CD4-positive, alpha-beta T cell treated with Interleukin-10 for 1 hour (primary cell): ENCODE measurements at places on chromosomes 13 and 19.

- no peak for DNase-seq
Observed at GRCh38 chr13:28743020-28743419, 24.2 kb upstream of the SLC46A3 start.

- no peak for DNase-seq
Observed at GRCh38 chr19:2997720-2998119, 20.4 kb downstream of the TLE6 start.

- no peak for DNase-seq
Observed at GRCh38 chr19:7224209-7224686, 70.0 kb downstream of the INSR start.

DNA sequence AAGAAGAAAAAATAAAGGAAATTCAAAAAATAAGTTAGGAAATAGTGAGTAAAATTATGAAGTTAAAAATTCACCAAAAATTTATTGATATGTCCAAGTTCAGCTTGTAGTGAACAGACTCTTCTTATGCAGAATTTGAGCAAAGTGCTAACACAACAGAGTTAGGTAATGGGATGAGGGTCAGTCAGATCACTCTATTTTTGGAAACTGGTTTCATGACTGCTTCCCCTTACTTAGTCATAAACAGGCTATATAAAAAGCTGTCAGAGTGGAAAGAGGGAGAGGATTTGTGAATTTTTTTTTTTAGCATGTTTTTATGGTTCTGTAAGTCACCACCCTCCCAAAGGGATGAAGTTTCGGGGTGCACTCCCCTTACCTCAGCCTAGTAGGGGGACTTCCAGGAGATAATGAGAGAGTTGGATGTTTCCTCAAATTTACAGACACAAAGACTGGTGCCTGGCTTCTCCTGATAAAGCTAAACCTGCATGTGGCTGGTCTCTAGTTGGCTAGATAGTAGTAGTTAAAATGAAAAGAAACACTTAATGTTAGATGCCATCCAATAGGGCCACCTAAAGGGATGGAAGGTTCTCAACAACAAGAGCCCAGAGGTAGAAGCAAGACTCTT lies 4.5 kb downstream of the CPB2 start:
- no peak for DNase-seq

DNA sequence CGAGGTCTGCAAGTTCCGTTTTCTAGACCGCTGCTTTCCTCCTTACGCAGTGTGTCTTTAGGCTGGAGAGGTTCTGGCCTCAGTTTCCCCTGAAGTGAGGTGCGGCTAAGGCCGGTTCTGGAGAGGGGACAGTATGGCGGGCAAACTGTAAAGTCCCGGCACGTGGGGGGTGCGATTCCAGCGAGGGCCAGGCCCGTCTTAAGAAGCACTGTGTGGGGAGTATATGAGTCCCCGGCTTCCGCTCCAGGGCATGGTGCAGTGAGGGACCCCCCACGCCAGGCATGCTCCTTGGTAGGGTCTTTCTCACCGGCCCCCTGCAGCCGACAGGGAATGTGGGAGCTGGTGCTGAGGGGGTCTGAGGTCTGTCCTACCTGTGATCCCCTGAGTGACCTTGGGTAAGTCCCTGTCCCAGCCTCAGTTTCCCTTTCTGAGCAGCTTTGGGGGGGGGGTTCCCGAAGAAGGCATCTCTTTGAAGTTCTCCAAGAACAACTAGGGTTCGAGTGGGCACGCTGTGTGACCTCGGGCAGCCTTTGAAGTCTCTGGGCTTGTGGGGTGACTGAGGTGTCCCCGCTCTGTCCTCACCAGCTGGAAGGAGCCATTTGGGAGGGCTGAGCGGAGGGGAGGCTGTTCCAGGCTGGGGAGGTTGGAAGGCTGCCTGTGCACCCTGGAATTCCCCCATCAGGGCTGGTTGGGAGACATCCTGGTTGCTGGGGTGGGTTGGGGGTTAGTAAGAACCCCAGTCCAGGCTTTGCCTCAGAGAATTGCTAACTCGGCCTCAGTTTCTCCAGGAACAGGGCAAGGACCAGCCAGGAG lies 1.5 kb downstream of the NFIC start:
- DNase-seq, result no peak

DNA sequence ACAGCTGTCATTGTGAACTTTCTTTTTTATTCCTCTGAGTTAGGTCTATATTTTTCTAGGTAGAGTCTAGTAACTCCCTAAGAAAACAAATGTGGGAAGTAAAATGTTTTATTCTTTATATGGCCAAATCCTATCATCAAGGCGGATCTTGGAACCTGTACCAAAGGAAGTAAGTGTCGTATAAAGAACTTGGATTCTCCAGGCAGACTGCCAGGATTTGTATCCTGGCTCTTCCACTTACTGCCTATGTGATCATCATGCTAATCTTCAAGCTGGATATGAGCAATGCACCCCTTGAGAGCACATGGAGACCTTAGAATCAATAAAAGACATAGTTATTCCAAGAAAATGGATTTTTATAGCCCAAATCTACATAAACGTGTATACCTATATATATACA lies 286.5 kb downstream of the PCDH17 start:
- DNase-seq, result no peak

DNA sequence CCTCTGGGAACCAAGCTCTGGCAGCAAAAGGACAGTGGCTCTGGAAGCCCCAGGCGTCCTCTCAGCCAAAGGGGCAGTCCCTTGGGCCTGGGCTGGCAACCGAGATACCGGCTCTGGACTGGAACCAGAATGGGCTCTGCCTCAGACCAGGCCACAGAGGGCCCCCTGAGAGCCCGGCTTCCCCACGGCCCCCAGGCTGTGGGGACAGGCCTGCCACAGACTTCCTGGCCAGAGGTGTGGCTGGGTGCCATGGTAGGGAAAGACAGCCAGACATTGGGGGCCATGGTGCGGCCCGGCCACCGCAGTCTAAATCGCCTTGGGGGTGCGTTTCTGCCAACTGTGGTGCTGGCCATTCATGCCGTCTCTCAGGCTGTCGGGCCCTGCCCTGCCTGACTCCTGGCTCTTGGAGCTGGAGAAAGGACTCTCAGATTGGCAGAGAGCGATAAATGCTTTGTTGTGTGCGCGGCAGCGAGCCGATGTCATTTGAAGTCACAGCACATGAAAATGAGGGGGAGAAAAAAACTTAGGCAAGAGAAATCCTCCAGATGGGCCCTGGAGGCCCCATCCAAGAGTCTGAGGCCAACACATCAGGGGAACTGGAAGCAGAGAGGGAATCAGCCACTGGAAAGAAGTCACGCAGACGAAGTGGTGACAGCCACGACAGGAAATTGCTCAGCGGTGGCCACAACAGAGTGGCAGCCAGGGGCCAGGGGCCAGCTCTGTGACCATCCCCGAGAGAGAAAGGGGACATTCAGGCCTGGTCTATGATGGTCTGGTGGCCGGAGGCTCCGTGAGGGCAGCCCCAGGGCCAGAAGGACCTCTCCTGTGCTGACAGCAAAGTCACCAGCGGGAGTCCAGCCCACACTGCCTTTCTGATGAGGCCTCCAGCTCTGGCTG lies 26.5 kb downstream of the SH3GL1 start:
- no peak for DNase-seq

DNA sequence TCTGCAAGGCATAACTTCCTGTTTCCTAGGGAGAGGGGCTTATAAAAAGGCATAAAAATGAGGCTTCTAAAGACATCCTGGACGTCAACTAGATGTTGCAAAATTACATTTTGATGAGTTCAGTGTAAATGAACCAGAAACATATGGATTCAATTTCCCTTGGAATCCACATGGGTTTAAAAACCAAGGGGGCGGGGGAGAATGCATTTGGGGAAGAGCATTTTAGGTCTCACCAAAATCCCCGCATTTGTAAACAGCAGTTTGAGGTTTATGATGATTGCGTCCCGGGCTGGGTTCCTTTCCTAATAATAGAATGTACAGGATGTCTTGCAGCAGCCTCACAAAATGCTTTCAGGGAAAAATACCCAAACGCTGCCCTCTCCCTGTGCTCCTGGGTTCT lies 407.8 kb downstream of the ZNF536 start:
- DNase-seq, result no peak

DNA sequence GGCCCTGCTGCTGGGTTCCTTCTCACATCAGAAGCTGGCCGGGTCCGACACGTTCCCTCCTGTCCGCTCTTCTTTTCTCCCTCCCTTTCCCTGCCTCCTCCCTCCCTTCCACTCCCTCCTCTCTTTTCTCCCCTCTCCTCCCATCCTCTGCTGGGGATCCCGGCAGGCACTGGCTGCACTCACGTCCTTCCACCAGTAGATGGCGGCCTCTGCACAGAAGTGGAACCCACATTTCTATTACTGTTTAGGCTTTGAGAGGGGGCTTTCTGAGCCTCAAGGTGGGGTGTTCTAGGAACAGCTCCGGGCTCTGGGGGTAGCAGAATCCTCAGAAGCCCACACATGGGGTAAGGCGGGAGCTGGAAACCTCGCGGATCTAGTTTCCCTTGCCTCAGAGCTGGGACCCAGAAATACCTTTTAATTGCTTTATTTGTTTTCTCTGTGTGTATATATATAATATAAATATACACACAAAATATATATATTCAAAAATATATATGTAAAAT lies 294.2 kb downstream of the ZNF536 start:
- DNase-seq, result peak; percentile 32

GRCh38 chr13:111511219-111511732 lies 190.8 kb downstream of the TEX29 start:
- no peak for DNase-seq

GRCh38 chr19:37874784-37875183 lies 31.6 kb downstream of the WDR87 start:
- DNase-seq, result no peak

DNA sequence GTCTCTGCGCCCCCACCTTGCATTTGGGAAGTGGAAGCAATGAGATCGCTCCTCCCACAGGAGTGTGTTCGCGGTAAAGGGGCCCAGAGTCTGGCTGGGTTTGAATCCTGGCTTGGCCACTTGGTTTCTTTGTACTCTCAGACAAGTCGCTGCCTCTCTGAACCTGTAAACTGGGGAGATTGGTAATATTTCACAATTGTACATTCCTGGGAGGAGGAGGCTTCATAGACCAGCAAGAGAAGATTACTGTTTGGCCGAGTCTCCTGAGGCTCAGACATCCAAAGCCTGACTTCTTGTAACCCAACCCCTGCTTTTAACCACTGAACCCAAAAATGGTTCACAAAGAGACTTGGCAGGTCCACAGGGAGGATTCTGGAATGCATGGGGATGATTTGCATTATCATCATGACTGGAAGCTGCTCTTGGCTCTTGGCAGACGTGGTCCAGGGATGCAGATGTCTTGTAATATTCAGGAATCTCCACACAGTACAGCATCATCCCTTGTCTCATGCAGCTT lies 13.6 kb upstream of the STRN4 start:
- no peak for DNase-seq

- DNase-seq, result no peak
Observed at GRCh38 chr13:98449273-98449672, 127.6 kb downstream of the STK24 start.

DNA sequence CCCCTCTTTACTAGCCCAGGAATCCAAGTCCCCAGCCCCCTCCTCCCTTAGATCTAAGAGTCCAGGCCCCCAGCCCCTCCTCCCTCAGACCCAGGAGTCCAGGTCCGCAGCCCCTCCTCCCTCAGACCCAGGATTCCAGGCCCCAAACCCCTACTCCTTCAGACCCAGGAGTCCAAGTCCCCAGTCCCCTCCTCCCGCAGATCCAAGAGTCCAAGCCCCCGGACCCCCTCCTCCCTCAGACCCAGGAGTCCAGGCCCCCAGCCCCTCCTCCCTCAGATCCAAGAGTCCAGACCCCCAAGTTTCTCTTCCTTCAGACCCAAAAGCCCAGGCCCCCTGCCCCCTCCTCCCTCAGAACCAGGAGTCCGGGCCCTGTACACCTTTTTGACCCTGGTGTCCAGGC lies 11.5 kb downstream of the SPACA6 start:
- DNase-seq, result no peak

GRCh38 chr19:52345162-52345561 lies 9.1 kb downstream of the ZNF610 start:
- DNase-seq, result no peak

- DNase-seq, result no peak
Observed at GRCh38 chr13:95154413-95154886, 146.8 kb downstream of the ABCC4 start.

DNA sequence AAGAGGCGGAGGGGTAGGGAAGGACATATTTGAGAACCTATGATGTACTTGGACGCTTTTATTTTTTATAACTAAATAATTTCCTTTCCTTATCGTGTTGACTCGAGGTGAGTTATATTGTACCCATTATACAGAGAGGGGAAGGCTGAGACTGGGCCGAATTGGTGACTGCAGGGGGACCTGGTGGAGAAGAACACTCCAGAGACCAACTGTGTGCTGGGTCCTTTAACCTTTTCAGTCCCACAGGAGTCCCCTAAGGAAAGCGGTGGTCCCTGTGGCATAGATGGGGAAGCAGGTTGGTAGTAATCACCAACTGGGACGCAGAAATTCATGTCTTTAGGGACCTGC lies 633 bp downstream of the MYH14 start:
- DNase-seq, result no peak

GRCh38 chr19:657611-658010 lies 5.4 kb downstream of the RNF126 start:
- DNase-seq, result no peak

GRCh38 chr19:10826231-10826630 lies 9.8 kb downstream of the TMED1 start:
- no peak for DNase-seq

GRCh38 chr19:38721979-38722773 lies 22.1 kb downstream of the CAPN12 start:
- DNase-seq, result no peak

DNA sequence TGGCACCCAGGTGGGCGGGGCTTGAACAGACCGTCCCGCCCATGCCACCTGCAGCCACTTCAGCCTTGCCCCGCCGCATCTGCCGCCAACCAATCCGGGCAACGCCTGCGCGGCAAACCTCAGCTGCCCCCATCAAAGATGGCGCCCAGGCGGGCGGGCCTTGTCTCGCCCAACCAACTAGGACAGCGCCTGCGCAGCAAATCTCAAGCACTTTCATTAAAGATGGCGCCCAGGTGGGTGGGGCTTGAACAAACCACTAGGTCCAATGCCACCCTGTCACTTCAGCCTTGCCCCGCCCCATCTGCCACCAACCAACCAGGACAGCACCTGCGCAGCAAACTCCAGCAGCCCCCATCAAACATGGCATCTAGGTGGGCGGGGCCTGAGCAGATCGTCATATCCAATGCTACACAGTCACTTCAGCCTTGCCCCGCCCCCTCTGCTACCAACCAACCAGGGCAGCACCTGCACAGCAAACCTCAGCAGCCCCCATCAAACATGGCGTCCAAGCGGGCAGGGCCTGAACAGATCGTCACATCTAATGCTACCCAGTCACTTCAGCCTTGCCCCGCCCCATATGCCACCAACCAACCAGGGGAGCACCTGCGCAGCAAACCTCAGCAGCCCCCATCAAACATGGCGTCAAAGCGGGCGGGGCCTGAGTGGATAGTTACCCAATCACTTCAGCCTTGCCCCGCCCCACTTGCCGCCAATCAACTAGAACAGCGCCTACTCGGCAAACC lies 1.4 kb downstream of the PEG3 start:
- DNase-seq, result peak; percentile 26

DNA sequence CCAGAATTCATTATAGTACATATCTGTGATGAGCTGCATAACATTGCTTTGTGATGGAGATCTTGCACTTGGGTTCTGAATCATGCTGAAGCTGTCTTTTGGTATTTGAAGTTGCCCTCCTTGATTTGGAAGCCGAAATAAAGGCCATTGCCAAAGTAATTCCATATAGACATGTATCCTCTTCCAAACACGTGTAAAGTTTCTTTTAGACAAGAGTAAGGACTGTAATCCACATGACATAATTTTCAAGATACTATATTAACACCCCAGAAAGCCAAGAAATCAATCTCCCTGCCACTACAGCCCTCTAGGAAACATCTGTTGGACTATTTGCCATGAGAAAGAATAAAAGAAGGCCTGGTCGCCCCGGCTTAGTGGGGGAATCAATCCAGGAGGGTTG lies 754.2 kb downstream of the FGF9 start:
- no peak for DNase-seq
